ENCODE measurements at places on chromosomes 12 and 14.
A peak's percentile ranks its signal among the peaks of the same experiment; 100 is the strongest.

DNA sequence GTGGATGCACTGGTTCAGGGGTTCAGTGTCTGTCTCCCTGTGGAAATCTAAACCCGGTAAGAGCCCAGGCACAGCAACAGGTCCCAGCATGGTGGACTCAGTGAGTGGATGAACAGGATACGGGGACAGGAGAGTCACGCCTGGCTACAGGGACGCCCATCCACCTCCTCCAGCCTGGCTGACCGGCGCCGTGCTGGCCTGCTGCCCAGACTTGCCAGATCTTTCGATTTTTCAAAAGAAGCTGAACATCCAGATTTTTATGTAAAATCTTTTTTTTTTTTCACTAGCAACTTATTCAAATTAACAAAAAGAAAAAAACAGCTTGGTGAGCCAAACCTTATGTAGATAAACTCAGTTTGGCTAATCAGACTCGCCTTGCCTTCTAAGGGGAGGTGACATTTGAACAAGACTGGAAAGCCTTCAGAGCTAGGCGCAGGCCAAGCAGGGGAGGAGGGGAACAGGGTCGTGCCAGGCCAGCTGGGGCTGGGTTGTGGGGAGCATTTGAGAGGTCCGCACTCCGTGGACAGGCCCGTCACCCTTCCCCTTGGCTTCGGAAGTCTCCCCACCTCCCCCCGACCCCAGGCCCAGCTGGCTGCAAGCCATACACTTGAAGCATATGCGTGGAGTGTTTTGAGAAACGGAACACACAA is 87.8 kb upstream of the NCOR2 start:
- peak; percentile 47 for DNase-seq

DNA sequence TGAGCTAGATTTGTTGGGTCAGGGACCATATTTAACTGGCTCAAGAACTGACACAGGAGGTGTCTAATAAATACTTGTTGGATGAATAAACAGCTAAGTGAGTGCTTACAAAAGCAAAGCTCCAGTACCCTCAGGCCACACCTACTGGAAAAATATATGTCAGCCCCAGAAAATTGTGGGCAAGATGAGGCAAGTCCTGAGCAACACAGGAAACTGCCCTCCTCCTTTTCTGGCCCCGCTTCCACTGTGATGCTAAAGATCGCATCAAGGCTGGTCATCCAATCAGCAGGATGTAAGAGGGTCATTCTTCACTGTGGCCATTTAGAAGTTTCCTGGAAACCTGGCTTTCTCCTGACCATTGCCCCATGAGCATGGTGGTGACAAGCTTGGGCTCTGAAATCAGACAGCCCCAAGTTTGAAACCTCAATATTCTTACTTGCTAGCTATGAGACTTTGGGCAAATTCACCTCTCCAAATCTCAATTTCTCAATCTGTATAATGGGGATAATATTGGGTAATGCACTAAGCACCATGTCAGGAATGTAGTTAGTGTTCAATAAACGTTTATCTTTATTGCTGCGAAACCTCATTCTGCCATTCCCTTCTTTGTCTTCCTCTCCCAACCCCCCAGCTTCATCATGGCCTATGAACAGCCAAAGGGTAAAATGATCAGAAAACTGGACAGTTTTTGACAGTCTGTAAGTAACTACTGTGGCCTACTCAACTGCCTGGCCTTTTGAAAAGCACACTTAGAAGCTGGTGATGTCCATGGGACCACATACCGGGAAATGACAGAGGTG is 139.3 kb upstream of the PZP start:
- DNase-seq: no peak

DNA sequence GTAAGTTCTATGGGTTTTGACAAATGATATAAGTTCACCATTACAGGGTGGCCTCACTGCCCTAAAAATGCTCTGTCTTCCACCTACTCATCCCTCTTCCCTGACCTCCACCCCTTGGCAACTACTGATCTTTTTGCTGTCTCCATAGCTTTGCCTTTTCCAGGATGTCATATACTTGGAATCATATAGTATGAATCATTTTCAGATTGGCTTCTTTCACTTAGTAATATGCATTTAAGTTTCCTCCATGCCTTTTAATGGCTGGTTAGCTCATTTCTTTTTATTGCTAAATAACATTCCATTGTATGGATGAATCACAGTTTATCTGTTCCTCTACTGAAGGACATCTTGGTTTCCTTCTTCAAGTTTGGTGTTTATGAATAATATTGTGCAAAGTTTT is 14.0 kb upstream of the PEX5 start:
- peak; percentile 2 for DNase-seq

GRCh38 chr12:6745741-6746525 is 7.0 kb downstream of the MLF2 start:
- DNase-seq: no peak

GRCh38 chr12:9856894-9857293 is 12.3 kb downstream of the CLEC2B start:
- DNase-seq: no peak

GRCh38 chr12:123928274-123928865 is 44.3 kb downstream of the CCDC92 start:
- no peak for DNase-seq

GRCh38 chr14:94599656-94600004 is 12.6 kb upstream of the SERPINA3 start:
- no peak for DNase-seq

GRCh38 chr12:18383203-18383602 is 121.9 kb downstream of the PIK3C2G start:
- peak; percentile 87 for DNase-seq

DNA sequence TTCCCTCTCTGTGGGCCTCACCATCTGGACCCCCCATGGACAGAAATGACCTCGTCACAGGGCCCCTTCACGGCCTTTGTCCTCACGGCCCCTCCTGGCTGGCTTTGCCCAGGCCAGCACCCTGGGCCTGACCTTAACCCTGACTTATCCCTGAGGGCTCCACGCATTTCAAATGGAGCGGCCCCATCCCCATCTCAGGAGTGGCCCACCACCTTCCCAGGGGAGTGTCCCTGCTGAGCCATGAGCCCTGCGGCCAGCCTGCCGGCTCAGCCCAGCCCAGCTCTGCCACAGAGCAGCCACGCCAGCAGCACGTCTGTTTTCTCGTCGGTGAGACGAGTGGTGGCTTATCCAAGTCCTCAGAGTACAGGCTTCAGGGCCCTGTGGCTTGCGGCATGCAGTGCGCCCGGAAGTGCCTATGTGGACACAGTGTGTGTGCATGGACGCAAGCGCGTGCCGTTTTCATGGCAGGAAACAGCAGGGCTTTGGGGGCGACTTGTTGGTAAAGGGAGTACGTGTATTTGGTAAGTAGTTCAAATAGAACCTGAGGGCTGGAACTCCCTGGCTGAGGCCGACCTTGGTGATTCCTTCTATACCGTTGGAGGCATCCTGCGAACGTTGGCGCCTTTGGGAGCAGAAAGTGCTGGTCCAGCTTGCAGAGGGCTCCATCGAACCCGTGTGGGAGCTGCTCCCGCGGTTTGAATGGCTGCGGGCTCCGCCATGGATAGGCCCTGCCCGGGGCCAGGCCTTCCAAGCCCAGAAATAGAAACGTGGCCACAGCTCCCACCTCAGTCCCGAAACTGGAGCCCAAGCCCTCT is 52.1 kb downstream of the LRCOL1 start:
- DNase-seq: no peak

- DNase-seq: no peak
Measured at GRCh38 chr12:78981-79380, 12.4 kb downstream of the IQSEC3 start.

- no peak for DNase-seq
Measured at GRCh38 chr12:115638733-115639647, 638.5 kb downstream of the MED13L start.

- DNase-seq: no peak
Measured at GRCh38 chr12:113463746-113464451, 7.8 kb downstream of the LHX5 start.

GRCh38 chr14:59754256-59754655 is 116.3 kb downstream of the RTN1 start:
- no peak for DNase-seq

DNA sequence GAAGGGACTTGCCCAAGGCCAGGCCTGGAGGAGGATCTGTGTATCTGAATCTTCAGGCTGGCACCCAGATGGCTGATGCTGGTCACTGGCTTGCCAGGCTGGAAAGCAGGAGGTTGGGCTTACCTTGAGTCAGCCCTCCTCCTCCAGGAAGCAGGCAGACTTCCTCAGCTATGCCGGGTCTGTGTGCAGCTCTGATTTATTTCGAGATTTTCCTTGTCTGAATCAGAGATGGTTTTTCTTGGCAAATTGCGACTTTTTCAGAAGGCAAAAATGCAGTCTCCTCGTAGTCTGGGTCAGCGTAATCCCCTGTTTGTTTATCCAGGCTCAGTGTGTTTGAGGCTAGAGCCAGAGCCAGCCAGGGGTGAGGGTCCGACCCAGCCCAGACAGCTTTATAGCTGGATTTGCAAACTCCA is 48.9 kb downstream of the SMOC1 start:
- DNase-seq: no peak

GRCh38 chr12:91215940-91216454 is 33.4 kb upstream of the DCN start:
- no peak for DNase-seq

- no peak for DNase-seq
Measured at GRCh38 chr14:70920608-70921007, 13.3 kb downstream of the PCNX1 start.

DNA sequence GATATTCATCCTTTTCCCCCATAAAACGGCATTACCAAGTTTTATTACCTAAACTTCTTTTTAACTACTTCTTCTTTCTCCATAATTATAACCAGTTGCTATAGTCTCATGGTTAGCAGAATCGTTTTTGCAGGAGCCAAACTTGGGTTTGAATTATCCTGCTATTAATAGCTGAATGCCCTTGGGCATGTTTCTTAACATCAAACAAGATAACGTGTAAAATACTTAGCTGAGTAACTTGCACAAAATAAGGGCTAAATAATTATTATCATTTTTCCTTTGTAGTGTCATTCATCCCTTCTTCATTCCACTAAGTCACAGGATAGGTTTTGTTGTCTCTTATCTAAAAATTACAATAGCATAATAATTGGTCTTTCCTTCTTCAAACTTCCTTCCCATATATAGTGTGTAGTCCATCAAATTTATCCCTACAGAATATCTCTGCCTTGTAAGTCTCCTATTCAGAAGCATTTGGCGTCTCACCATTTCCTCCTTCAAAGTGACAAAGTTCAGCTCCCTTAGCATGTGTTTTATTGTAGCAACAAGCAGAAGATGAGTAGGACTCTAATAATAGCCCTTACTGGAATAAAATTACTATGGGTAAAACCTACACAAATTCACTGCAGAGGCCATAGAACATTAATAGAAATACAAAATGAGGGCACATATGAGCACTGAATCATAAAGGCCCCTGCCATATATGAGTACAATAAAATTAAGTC is 63.8 kb downstream of the FAR2 start:
- DNase-seq: no peak

DNA sequence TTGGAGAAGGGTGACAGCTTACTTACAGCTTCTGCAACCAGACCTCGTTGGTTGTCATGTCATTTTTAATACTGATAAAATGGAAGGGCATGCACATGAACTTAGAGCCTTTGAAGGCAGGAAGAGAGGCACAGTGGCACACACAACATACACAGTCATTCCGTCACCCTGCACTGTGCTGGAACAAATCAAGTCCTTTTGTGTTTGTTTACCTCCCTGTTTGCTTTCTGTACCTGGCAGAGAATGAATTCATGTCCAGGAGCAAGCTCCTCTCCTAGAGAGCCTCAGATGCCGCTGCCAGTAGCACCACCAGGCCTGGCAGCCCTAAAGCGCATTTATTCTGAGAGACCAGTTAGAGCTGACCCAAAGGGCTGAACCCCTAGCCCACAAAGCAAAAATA is 460.3 kb downstream of the EGLN3 start:
- DNase-seq: no peak

DNA sequence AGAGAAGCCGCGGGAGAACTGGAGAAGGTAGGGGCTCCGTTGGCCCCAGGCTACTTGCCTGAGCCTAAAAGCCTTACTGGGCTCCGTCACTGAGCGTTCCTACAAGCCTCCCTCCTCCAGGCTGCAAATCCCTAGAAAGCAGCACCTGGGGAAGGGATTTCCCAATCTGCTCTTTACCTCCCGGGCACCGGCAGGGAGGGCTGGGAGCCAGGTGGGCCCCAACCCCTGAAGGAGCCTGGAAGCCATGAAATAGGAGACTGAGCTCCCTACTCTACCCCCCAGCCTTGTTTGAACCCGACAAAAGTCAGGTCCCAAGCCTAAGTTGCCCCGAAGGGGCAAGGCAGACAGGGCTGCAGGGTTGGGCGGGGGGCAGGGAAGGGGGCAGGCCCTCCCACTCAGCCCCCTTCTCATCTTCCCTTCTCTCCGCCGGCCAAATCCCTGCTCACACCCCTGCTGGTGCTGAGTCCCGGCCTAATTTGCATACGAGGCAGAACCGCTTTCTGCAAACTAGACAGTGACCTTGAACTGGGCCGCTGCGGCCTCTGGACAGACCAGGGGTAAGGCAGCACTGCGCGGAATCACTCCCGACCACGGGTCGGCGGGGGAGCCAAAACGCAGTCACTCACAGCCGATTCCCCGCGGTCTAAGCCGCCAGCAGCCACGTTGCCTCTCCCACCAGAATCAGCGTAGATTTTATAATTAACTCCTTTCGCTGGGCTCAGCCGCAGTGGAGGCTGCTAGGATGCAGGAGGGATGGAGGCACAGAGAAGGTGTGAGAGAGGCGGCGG is 3.7 kb upstream of the HOXC12 start:
- no peak for DNase-seq

DNA sequence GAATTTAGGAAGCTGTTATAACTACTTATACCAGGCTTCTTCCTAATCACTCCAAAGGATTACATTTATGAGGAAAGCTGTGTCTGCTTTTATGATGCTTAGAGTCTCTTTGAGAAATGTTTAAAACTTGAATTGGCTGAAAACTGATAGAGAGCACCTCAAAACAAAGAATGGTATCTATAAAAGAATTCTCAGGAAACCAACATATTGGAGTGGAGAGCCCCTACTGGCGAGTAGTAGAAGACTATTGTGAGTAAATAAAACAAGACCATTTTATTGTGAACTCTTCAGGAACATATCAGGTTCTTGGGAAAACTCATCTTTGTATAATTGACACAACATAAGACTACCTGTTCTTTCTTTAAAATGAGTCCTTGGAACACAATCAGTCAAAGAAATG is 578.6 kb downstream of the RERGL start:
- DNase-seq: no peak

- no peak for DNase-seq
Measured at GRCh38 chr14:76931631-76932402, 96.7 kb downstream of the IRF2BPL start.

DNA sequence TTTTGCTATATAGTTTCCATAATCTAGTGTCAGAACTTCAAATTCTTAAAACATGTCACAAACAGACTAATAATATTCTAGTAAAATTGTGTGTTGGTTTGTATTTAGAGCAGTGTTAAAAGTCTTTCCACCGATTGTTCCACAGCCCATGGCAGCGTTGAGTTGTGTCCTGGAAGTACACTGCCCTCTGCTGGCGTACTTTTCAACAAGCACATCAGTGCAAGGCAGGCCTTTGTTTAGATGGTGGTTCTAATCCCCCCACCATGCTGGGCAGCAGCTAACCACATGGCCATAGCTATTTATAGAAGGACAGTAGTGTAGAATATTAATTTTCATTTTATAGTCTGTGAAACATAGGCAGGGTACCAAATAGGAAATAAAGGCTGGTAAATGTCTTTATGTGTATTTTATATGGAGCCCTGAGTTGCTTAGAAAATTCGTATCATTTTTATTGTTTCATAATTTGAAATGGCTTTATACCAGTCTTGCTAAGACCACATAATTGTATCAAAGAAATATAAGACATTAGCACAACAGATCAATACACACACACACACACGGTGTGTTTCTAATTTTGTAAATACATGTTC is 235.4 kb downstream of the SEC23A start:
- peak; percentile 53 for DNase-seq
